Activated CD8-positive, alpha-beta memory T cell treated with anti-CD3 and anti-CD28 coated beads for 4 hours (primary cell): ENCODE measurements at places on chromosomes 7 and 10.

DNA sequence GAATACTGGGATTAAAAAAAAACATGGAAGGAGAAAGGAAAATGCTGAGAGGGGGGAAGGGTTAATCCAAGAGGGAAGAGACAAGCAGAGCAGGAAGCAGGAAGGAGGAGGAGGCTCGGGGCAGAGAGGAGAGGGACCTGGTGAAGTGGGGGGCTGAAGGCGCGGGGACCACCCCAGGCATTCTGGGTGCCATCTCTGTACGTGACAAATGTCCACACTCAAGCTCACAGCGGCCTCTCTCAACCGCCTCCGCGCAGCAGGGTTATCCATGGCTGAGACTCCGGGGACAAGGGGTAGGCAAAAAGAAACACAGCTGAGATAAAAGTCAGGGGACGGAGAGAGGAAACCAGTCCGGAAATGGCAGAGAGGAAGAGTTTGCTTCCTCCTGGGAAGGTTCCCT is 33.9 kb downstream of the EN2 start:
- DNase-seq, result no peak

DNA sequence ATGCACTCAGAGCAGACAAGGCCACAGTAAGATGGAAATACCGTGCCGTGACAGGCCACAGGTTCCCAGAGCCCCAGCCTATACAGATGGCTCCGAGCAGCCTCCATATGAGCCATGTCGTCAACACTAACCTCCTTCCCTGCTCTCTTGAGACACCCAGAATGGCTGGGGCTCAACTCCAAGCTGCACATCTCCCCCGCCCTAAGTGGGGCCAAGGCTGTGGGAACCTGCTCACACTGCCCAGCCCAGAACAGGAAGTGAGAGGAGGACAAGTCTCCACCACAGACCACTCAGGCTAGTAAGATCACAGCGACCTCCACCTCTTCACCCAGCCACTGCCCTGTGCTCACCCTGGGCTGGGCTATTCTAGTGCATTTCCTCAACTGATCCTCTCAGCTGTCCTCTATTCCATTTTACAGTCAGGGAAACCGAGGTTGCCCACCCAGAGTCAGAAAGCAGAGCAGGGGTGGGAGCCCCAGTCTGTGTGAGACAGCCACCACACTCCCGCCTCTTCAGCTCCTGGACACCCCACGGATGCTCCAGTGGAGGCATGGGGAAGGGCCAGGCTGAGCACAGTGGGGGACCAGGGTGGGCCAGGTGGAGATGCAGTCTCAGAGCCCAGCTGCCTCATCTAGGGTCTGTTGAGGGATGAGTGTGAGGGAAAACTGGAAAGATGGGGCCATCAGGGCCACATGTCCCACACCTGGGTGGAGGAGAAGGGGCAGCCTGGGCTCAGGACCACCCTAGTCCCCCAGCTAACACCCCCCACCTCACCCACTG is 11.6 kb downstream of the GRID1 start:
- DNase-seq, result no peak

- DNase-seq, result no peak
Observed at GRCh38 chr7:131042269-131043160, 285.2 kb upstream of the MKLN1 start.

- no peak for DNase-seq
Observed at GRCh38 chr10:497898-498451, 191.5 kb downstream of the DIP2C start.

- no peak for DNase-seq
Observed at GRCh38 chr10:85317827-85318226, 989.4 kb downstream of the CCSER2 start.

GRCh38 chr10:85602713-85603112 is 763.9 kb downstream of the GRID1 start:
- DNase-seq, result no peak

- no peak for DNase-seq
Observed at GRCh38 chr10:36173364-36173763, 531.3 kb upstream of the FZD8 start.

DNA sequence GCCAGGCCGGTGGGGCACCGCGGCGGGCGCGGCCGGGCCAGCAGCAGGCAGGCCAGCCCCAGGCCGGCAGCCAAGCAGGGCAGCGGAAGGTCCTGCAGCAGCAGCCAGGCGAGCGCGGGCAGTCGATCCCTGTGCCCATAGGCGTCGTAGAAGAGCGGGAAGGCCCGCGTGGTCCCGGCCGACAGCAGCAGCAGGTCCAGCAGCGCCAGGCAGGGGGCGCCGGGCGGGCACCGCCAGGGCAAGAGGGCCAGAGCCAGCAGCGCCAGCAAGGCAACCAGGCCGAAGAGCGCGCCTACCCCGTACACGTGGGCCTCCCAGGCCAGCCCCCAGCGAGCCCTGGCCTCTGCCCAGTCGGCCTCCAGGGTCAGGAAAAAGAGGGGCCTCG is 8.4 kb upstream of the RBM28 start:
- no peak for DNase-seq

DNA sequence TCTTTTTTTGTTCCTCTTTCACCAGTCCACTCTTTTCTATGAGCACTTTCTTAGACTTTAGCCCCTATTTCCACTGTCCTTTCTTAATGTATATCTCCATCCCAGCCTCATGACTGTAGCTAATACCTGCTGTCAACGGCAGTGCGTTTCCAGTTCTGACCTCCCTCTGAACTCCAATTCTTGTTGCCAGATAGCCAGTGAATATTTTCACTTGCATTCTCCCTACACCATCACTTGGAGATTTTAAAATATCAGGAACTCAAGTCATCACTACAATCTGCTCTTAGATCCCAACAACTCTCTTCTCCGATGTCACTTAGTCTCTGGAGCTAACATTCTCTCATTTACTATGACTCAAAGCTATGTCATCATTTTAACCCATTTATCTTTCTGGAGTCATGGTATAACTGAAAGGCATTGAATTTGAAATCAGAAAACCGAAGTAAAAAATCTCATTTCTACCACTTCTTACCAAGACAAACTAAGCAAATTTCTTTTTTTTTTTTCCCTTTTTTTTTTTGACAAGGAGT is 5.1 kb upstream of the SLC16A12 start:
- no peak for DNase-seq

DNA sequence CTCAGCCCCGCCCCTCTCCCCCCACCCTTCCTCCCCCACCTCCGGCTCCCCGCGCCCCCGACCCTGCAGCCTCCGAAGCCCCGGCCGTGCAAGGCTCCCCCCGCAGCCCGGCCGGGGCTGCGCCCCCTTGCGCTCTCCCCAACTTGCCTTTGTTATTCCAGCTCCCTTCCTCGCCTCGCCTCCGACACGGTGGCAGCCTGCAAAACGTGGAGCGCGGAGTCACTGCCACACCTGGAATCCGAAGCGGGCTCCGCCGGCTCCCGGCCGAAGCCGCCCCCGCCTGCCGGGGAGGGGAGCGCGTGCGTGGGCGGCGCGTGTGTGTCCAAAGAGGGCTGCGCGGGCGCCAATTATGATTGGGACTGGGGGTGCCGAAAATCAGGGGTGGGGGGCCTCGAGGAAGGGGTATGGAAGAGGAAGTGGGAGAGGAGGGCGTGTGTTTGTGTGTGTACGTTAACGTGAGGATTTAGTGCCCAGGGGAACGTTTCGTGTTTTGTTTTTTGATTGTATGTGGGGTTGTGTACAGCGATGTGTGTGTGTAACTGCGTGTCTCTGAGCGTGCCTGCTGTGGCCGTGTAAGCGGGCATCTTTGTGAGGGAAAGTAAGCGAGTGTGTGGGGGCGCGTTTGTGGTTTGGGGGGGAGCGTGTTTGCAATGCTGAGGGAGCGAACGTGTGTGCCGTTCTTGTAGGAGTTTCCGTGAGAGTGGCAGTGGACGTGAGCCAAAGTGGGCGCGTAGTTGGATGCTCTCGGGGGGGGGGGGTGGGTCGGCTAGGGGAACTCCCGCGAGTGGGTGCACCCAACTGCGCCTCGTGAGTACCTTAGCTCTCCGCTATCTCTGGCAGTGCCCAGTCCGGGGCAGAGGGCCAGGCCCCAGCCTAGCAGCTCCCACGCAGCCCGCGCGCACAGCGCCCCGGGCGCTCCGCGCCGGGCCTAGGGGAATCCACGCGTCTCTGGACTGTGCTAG is 1.2 kb upstream of the ZMIZ1 start:
- DNase-seq, result peak; percentile 57

DNA sequence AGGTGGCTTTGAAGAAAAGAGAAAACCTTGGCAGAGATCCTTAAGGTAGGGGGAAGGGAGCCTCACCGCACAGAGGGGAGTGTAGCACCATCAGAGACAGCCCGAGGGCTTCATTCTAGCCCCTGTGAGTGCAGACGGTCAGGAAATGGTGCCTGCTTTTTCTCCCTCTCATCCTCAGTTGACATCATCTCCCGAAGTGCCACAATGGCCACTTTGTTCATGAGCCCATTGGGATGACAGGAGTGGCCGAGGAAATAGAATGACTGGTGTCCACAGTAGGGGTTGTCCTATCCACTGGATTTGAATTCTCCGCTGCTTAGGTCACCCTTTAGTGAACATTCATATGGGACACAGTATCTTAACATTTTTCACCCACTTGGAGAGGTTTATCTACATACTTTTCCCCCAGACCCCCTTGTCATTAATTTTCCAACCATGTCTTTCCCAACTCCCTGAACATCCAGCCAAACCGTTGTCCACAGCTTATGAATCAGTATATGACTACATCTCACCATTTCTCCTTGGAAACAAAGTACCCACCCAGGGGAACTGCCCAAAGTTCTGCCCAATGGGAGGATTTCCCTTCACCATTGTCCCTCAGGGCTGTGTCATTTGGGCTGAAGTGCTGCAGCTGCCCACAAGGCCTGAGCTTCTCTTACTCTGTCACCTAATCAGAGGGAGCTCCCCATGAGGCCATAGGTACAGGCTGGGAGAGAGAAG is 108.8 kb downstream of the ADCY1 start:
- no peak for DNase-seq

DNA sequence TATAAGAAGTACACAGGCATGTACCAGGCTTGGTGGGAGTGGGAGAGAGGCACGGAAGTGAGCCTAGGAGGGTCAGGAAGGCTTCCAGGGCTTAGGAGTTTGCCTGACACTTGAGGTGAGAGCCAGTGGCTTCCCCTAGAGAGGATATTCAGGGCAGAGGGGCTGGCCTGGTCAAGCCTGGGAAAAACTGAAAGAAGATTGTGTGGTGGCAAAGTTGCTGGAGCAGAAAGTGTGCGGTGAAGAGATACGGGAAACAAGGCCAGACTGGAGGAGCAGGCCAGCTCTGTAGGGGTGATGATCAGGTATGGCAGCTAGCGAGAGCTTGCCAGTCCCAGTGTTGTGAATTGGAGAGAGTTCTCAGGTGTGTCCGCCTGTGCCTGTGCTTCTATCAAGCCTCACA is 129.9 kb downstream of the CCNY start:
- no peak for DNase-seq

DNA sequence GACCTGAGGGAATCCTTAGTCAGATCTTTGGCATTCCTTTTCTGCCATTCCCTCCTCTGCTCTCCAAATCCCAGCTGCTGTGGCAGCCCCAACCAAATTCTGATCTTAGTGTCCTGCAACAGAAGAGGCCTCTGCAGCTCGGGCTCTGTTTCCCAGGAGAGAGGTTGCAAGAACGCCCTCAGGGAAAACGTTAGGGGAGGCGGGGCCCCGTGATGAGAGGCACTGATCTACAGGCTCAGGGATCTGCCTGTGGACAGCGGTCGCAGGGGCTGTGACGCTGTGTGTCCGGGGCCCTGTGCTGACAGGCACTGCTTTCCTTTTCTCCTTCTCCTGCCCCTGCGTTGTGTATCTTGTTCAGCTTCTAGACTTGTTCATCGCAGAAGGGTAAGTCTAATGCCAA is 57.3 kb upstream of the DPYSL4 start:
- no peak for DNase-seq

- DNase-seq, result no peak
Observed at GRCh38 chr10:93032105-93032808, 28.3 kb upstream of the CYP26C1 start.

DNA sequence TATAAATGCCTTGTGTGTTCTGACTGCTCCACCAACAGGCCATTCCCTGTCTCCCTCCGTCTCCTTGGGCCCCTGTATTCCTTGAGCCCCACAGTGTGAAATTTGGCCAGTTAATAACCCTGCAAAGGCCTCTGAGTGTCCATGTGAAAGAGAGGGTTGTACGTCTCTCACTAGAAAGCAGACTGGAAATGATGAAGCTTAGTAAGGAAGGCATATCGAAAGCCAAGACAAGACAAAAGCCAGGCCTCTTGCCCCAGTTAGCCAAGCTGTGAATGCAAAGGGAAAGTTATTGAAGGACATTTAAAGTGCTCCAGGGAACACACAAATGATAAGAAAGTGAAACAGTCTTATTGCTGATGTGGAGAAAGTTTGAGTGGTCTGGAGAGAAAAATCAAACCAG is 680.2 kb downstream of the SDK1 start:
- DNase-seq, result no peak

DNA sequence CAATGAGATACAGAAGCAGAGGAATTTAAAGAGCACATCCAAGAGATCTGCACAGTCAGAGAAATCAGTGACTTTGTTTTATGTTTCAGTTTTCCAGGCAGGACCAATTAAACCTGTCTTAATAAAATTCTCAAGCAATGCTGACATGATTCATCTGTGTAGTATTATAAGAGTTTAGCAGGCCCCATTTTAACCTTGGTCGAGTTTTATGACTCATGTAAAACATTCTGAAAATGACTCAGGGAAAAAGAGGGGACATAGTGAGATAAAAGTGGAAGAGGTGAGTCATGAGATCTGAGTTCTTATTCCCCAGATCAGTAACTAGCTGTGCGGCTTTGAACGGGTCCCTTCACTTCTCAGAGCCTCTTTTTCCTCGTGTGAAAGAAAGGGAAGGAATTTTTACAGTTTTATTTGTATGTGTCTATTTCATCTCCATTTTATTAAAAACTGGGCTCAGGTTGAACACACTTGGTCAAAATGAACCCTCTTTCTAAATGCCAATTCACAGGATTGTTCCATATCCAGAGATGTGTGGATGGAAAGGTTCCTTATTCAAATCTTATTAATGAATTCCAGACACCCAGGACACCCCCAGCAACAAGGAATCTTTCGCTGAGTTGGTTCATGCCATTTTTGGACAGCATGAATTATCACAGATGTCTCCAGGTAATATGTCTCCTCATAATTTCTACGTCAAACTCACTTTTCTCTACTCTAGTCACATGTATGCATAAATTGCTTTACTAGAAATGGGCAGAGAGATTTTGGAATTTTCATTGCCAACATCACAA is 143.2 kb downstream of the JAZF1 start:
- no peak for DNase-seq

GRCh38 chr7:97835296-97836138 is 36.7 kb downstream of the ASNS start:
- peak; percentile 14 for DNase-seq

DNA sequence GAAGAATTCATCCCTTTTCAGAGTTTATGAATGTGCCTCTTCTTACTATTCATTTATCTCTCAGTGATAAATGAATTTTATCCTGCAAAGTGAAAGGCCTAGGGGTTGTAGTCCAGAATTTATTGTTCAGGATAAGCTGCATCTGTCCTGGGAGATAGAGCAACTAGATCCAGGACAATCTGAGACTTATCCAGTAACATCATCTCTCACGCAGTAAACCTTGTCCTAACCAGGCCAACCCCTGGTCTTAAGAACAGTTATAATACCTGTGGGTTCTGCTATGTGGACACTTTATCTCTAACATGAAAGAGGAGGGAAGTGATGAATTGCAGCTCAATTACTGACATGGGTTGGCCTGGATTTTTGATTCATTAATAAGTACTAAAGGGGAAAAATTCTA is 287.6 kb downstream of the BMPER start:
- no peak for DNase-seq

- DNase-seq, result no peak
Observed at GRCh38 chr10:102648889-102649796, 4.9 kb downstream of the TRIM8 start.

GRCh38 chr7:28958235-28958979 is at the start of gene TRIL:
Gene TRIL, minus strand, starts transcription at chr7:28958330. Its CDS starts 284 bp downstream, at chr7:28958046.
- DNase-seq, result no peak

GRCh38 chr10:82953331-82953730 is 1078.3 kb downstream of the NRG3 start:
- DNase-seq, result no peak

- DNase-seq, result no peak
Observed at GRCh38 chr10:32982911-32983909, 25.2 kb upstream of the ITGB1 start.
